Ovary (tissue), 10 donors: ENCODE measurements at places on chromosomes 2 and 18. TPM values are rescaled to one million over a fixed set of nuclear protein-coding genes. Genes with fewer than 3 reads are reported as not detected.

NT5DC4 gene
- not detected for polyA plus RNA-seq

METTL21A gene
- polyA plus RNA-seq: 16.7 TPM

CHMP1B gene
- 31.9 TPM for polyA plus RNA-seq

VWA3B gene
- polyA plus RNA-seq: 1.1 TPM

DSG4 gene
- not detected for polyA plus RNA-seq

ZNG1B gene
- polyA plus RNA-seq: 28.4 TPM

LYG1 gene
- polyA plus RNA-seq: 0.96 TPM

GPR45 gene
- polyA plus RNA-seq: not detected

CLEC4F gene
- polyA plus RNA-seq: 1.3 TPM

PSMA8 gene
- not detected for polyA plus RNA-seq

KCNF1 gene
- polyA plus RNA-seq: 0.13 TPM

SCN3A gene
- polyA plus RNA-seq: 0.56 TPM

SLC30A3 gene
- 0.38 TPM for polyA plus RNA-seq

IL36A gene
- polyA plus RNA-seq: not detected

C2orf15 gene
- polyA plus RNA-seq: 0.68 TPM

RNU2-63P gene
- not detected for polyA plus RNA-seq

UGT1A4 gene
- polyA plus RNA-seq: not detected

ADAM23 gene
- polyA plus RNA-seq: 18.8 TPM

IL1F10 gene
- polyA plus RNA-seq: not detected

SPEG gene
- 9.9 TPM for polyA plus RNA-seq

MAL gene
- 0.90 TPM for polyA plus RNA-seq

MYO3B gene
- polyA plus RNA-seq: not detected
